ENCODE measurements at places on chromosomes 7 and 10.

DNA sequence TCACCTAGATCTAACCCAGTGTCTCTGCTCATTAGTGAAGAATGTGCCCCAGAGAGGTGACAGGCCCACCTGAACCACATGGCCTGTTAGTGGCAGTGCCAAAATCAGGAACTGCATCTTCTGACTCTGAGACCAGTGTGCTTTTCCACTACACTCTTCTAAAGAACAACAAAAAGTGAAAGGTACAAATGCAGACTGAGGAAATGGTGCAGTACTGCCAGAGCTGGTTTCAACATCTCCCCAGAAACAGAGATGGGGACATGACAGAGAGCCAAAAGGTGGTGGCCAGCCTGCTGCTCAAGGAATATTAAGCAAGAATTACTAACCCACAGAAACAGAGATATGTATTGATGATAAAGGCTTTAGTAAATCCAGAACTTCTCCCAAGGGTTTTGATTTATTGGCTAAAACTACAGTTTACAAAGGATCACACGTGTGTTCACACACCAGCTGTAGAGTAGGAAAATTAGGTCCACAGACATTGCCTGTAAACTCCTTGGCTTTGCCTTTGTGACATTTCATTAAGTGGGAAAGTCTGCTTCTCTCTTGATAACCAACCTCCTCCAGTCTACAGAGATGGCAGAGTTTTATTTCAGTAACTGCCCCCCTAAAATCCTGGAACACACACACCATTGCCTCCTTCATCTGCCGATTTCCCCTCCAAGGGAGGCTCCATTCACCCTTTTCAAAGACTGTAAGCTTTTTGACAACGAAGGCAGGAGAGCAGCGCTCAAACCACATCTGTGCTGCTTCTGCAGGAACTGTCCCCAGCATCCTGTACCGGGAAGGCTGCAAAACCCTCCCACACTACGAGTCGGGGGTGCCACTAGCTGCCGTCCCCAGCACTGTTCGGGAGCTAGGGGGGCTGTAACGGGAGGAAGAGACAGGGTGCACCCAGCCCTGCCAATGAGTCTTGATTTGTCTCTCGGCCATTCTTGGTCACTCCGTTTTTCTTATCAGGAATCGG, 29.8 kb downstream of the GSDME start:
- DNase-seq = no peak

DNA sequence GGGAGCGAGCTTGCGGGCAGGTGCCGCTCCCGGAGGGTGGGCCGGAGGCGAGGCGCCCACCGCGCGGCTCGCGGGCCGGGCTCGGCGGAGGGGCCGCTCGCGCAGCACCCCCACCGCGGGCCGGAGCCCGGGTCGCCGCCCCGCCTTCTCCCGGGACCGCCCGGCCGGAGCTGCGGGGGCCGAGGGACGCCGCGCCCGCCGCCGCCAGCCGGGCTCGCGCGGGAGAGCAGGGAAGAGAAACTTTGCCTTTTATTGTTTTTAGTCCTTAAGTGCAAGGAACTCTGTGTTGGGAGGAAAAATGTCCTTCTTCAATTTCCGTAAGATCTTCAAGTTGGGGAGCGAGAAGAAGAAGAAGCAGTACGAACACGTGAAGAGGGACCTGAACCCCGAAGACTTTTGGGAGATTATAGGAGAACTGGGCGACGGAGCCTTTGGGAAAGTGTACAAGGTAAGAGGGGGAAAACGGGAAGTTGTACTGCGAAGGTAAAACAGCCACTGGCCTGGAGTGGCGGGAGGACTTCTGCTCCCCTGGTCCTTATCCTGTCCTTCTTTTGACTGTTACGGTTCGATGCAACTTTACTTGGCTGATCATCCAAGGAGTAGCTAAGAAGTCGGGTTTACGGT, 620 bp downstream of the SLK start:
- no peak for DNase-seq

DNA sequence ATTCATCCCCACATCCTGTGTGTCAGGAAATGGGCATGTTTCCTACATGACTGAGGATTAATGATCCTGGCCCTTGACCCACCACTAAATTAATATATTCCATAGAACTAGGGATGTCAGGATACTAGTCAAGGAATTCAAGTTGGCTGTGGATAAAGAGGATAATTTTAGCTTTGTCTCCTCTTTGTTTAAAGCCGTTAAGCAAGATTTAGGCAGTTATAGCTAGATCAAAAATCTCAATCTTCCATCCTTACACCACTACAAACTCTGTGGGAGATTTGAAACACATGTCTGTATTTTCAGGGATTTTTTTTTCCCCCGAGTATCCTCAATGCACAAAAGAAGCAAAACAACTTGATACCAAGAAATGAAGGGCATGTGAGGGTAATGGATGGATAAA, 417.1 kb downstream of the MAGI2 start:
- no peak for DNase-seq

DNA sequence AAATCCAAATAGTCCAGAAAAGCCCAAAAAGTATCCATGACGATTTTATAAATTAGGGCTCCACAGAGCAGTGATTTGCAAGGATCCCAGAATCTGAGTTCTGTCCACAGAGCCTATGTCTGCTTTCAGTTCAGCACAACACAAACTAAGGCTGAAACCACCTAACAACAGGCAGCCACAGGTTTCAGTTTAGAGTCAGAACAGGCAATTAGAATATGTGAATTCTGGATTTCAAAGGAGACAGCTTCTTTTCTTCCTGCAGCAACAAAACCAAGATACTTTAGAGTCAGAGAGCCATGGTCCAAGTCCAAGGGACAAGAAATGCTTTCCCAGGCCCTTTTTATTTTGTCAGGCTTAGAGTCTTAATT, 23.6 kb downstream of the IFIT3 start:
- no peak for DNase-seq

GRCh38 chr10:104447331-104447730, 93.7 kb downstream of the CFAP58 start:
- DNase-seq = no peak

GRCh38 chr7:136336932-136337331, 359.8 kb upstream of the MTPN start:
- DNase-seq = no peak

DNA sequence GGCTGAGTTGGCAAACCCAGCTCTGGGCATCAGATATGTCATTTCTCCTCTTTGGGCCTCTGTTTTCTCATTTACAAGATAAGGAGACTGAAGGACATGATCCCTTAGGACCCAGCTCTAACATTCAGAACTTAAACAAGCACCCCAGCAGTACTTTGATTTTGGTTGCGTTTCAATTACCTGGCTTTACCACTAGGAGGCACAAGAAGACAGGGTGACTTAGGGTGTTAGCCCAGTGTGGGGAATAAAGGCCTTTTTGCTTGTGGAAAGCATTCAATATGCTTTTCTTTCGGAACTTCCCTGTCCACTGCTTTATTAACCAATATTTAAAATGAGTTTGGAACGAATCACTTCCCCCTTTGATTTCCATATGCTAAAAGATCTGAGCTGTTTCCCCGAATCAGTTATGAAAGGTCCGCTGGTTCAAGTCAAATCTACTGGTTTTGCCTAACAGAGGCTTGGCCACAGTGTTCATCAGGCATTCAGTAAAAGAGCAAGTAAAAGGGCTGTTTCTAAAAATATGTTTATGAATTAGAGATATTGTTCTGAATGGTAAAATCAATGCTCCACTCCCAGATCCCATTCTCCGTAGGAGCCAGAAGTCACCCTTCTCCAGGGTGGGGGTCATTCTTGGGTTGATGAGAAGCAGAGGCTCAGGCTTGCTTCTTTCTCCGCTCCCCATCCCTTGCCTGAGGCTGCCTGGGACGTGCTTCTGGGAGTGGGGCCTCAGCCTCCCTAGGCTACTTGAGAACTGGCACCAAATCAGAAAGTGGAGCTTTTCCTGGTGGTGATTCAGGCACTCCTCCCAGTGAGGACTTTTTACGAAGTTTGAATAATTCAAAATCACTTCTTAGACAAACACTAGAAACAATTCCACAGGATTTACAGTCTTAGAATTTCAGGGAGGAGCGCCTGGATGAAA, 105.5 kb downstream of the MYOF start:
- no peak for DNase-seq

DNA sequence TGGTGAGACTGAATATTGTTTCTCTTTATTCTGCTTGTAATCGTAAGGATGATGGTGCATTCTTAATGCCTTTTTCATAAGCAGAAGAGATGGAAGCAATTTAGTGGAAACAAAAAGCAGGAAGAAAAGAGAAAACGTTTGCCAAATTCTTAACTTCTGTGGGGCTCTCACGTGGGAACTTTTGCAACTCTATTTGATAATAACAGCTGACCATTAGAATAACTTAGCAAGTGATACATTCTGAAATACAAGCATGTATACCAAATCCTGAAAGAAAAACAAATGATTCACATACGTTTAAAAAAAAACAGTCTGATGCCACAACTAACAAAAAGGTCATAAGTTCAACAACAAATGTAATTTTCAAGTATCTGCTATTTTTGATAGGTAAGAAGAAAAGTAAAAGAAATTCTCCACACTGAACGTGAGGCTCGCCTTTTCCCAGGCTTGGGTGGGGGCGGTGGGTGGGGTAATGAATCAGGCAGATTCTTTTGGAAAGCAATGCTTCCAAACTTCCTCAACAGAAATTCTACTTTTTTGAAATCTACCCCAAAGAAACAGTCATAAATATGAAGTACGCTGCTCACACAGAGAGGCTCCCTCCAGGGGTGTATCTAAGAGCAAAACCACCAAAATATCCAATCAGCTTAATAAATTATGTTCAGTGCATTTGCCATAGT, 446.2 kb upstream of the MGMT start:
- no peak for DNase-seq

GRCh38 chr7:27210441-27211083, 10.7 kb upstream of the HOXA13 start:
- no peak for DNase-seq

- peak; percentile 22 for DNase-seq
These were observed 90.2 kb downstream of the DLG5 start for GRCh38 chr10:77836299-77836820.

DNA sequence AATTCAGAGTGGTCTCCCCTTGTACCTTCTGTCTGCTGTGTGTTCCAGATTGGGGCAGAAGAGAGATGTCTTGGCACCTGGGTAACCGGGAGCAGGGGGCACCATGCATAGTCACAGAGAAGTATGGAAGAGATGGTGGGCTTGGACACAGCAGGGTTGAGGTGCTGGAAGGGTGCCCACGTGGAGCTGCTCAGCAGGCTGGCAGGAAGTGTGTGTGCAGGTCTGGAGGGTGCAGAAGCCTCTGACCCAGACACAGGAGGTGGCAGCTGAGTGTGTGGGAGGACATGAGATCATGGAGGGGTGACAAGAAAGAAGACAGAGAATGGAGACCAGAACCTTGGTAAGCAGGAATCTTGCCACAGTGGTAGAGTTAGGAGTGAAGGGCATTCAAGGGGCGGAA, 42.3 kb upstream of the DUSP5 start:
- no peak for DNase-seq

GRCh38 chr10:48896756-48897440, 42.7 kb downstream of the LRRC18 start:
- DNase-seq = no peak

DNA sequence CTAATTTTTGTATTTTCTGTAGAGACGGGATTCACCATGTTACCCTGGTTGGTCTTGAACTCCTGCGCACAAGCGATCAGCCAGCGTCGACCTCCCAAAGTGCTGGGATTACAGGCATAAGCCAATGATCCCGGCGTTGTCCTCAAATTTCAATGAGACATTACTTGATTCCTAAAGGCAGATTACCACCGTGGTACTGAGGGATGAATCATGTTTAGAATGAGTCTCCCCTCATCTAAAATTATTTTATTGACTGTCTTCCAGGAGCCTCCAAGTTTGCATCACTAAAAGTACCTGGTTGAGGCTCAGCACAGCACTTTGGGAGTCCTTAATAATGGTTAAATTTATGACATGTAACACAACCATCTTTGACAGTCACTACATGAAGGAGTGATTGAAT, 142.2 kb upstream of the AKR1E2 start:
- no peak for DNase-seq

GRCh38 chr10:29924436-29924835, 134.9 kb downstream of the JCAD start:
- DNase-seq = no peak

GRCh38 chr10:59607970-59608369, 101.7 kb downstream of the SLC16A9 start:
- no peak for DNase-seq

DNA sequence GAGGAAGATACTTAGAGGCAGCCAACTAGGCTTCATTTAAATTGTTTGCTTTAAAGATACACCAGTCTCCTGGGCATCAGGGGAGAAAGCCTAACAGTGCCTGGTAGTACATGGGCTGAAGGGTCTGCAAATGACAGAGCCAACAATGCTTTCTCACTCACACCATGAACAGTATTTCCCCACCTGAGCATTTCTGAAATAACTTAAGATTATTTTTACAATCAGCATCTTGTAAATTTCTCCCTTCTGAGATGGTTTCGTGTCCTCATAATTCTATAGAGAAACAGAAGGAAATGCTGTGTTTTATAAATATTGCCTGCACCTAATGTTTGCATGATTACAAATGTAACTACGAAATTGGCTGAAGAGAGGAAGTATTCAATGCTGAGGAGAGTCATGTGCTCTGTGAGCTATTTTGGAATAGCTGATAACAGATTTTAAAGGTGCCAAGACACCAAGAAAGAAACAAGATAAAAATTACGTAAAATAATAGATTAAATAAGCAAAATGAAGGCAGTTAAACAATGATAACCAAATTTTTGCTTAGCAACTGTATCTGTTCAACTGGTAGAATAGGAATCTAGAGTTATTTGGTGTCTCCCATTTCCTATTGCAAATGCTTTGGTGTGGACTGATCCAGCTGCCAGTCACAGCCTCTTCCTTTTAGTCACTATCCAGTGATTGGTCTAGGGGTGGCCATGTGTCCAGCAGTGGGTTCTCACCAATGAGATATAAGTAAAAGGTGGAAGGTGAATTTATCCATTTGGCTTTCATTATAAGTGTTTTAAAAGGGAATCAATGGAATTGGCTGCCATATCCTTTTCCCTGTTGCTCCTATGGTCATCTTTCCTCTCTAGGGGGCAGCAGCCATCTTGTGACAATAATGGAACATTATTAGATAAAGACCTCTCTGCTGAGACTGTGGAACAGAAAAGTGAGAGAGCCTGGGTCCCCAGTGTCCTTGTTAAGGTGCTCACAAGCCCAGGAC, 167.9 kb upstream of the SLC26A5 start:
- DNase-seq = no peak

DNA sequence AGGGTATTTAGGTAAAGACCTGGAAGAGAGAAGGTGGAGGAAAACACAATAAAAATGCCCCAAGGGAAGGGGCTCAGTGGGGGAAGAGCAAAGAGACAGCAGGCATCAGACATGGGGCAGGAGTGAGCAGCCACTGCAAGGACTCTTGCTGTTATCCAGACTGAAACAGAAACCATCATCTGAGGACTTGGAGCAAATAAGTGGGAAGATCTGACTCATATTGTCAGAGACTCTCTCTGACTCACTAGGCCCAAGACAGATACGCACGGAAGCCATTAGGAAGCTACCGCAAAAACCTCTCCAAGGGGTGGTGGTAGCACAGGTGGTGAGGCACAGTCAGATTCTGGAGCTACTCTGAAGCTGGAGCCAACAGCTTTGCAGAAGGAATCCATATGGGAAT, 110.7 kb downstream of the RNF32 start:
- no peak for DNase-seq
